A549 treated with RU486 at 1 μM for 4 hours (cell line): ENCODE measurements at places on chromosomes 3 and 15. TPM values are rescaled to one million over a fixed set of nuclear protein-coding genes. Genes with fewer than 3 reads are reported as not detected.

USP8 gene
- 22.0 to 55.2 TPM (median 41.4 TPM) in 5 replicates for total RNA-seq

A4GNT gene
- not detected in 5 replicates for total RNA-seq

PLA2G4E gene
- not detected in 5 replicates for total RNA-seq

DYNLT2B gene
- total RNA-seq = 20.3 to 29.0 TPM (median 23.7 TPM) in 5 replicates

EXD1 gene
- not detected in 5 replicates for total RNA-seq

PGBD4 gene
- 0.82 to 1.6 TPM (median 1.5 TPM) in 5 replicates for total RNA-seq

AGBL1 gene
- not detected in 5 replicates for total RNA-seq

LMOD3 gene
- total RNA-seq = not detected in 5 replicates

CILP gene
- total RNA-seq = 0.04 to 0.09 TPM (median 0.05 TPM) in 5 replicates

SLC24A5 gene
- total RNA-seq = not detected in 5 replicates

EPHA3 gene
- not detected in 5 replicates for total RNA-seq

GABRA5 gene
- total RNA-seq = 72.6 to 118 TPM (median 109 TPM) in 5 replicates

MKRN3 gene
- total RNA-seq = 1.1 to 3.3 TPM (median 2.3 TPM) in 5 replicates

DZIP1L gene
- 4.9 to 7.8 TPM (median 6.5 TPM) in 5 replicates for total RNA-seq

KNL1 gene
- total RNA-seq = 4.4 to 8.1 TPM (median 7.0 TPM) in 5 replicates

ZNF445 gene
- total RNA-seq = 1.8 to 2.7 TPM (median 2.4 TPM) in 5 replicates

EPHB1 gene
- total RNA-seq = 0.12 to 0.16 TPM (median 0.14 TPM) in 4 of 5 replicates, not detected in the other

PYDC2 gene
- not detected in 5 replicates for total RNA-seq

KIF15 gene
- total RNA-seq = 8.0 to 12.3 TPM (median 9.3 TPM) in 5 replicates

HCLS1 gene
- 0.09 to 0.13 TPM in 2 of 5 replicates, not detected in the others for total RNA-seq

CYP1A1 gene
- 1.3 to 2.6 TPM (median 1.9 TPM) in 5 replicates for total RNA-seq

KLHL40 gene
- total RNA-seq = not detected in 5 replicates

SNX22 gene
- total RNA-seq = 0.43 to 0.77 TPM (median 0.64 TPM) in 5 replicates

SIDT1 gene
- total RNA-seq = 0.37 to 0.96 TPM (median 0.60 TPM) in 5 replicates

PRSS50 gene
- total RNA-seq = not detected in 5 replicates

NMB gene
- total RNA-seq = 16.4 to 29.4 TPM (median 26.3 TPM) in 5 replicates

SPATA12 gene
- 0.46 to 0.66 TPM (median 0.54 TPM) in 5 replicates for total RNA-seq

CAMK2N2 gene
- 0.72 to 1.6 TPM (median 1.3 TPM) in 5 replicates for total RNA-seq

SPRED1 gene
- total RNA-seq = 5.8 to 8.9 TPM (median 8.7 TPM) in 5 replicates

GATA2 gene
- total RNA-seq = 3.8 to 5.4 TPM (median 4.8 TPM) in 5 replicates
